Kidney (tissue), 22 donors: ENCODE measurements at places on chromosomes 4 and X. TPM values are rescaled to one million over a fixed set of nuclear protein-coding genes. Genes with fewer than 3 reads are reported as not detected.

AFM gene
- total RNA-seq: not detected

DNA sequence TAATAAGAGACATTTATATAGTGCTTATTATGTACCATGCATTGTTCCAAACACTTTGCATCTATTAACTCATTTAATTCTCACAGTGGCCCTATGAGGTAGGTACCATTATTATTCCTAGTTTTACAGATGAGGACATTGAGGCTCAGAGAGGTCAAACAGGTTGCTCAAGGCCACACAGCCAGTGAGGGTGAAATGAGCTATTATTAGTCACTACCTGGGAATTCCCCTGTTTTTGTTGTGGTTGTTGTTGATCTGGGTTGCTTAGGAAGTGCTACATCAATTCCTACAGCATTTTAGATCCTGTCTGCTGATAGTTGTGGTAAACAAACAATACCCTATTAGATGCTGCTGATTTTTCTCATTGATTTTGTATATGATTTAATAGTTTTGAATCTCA is 41.2 kb downstream of the APLN start:
- no peak for DNase-seq

- no peak for DNase-seq
These were observed 169.2 kb upstream of the ATP6AP2 start for GRCh38 chrX:40411340-40412111.

DNA sequence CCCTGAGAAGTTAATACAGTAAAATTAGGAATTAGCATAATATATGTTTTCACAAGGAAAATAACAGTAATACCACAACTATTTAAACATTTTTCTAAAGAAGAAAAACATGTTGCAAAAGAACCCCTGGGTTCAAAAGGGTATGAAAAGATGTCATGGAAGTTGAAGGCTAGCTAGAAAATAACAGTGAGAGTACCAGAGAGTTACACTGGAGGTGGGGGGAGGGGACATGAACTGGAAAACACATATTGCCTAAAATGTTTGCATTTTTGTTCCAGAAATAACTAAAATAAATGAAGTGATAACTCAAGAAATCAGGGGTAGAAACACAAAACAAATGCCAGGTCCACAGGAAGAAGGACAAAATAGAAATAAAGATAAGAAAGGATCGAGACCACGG is 336.6 kb upstream of the MAD2L1 start:
- no peak for DNase-seq

TRIM61 gene
- 0.54 TPM for total RNA-seq

GRCh38 chr4:184453365-184454160 is 20.8 kb downstream of the IRF2 start:
- DNase-seq: peak; percentile 46

PITX2 gene
- total RNA-seq: 3.2 TPM

HTR2C gene
- total RNA-seq: not detected

- no peak for DNase-seq
These were observed 241.8 kb downstream of the GALNTL6 start for GRCh38 chr4:172055046-172055445.

GRCh38 chr4:77073981-77074380 is 1.8 kb downstream of the CCNI start:
- no peak for DNase-seq

MAGEA4 gene
- total RNA-seq: not detected

- DNase-seq: no peak
These were observed 126.2 kb downstream of the HNRNPD start for GRCh38 chr4:82247629-82248028.
